ENCODE measurements at places on chromosomes 3 and 15.

- no peak for DNase-seq
Measured at GRCh38 chr3:176824811-176825210, 372.5 kb downstream of the TBL1XR1 start.

- no peak for DNase-seq
Measured at GRCh38 chr3:96996009-96996408, 181.6 kb downstream of the EPHA6 start.

DNA sequence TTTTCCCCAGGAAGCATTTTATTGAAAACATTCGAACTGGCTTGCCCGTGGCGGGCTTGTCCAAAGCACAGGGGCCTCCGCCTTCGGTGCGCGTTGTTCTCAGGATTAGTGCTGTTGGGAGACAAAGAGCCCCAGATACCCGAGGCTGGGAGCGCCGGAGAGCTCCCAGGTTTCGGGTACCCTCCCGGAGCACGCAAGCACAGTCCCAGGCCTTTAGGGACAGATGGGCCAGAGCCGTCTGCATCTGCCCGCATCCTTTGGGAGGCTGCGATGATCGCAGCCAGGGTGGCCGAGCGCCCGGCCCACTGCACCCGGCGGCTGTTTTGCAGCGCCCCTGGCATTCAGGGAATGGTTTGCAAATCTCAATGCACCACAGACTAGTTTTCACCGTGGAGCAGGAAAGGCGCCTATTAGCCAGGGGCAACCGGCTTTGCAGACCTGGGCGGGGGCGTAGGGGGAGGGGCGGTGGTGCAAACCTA lies 5.0 kb upstream of the FEZF2 start:
- DNase-seq = no peak

- no peak for DNase-seq
Measured at GRCh38 chr3:141860086-141860669, 16.3 kb upstream of the ATP1B3 start.

DNA sequence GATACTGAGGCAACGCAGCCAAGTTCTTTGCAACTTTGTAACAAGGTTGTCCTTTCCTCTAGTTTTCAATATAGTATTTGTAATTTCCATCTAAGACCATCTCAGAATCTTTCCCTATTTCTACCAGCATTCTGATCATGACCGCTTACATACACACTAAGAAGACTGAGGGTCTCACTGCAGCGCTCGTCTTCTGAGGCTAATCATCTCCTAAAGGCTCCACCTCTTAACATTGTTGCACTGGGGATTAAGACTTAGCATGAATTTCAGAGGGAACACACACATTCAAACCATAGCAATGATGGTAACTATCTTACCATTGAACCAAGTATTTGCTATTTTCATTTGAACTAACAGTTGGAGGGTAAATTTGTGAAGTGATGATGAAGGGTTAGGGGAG lies 463.3 kb upstream of the CCDC54 start:
- no peak for DNase-seq

GRCh38 chr15:96690733-96691132 lies 360.2 kb downstream of the NR2F2 start:
- no peak for DNase-seq

DNA sequence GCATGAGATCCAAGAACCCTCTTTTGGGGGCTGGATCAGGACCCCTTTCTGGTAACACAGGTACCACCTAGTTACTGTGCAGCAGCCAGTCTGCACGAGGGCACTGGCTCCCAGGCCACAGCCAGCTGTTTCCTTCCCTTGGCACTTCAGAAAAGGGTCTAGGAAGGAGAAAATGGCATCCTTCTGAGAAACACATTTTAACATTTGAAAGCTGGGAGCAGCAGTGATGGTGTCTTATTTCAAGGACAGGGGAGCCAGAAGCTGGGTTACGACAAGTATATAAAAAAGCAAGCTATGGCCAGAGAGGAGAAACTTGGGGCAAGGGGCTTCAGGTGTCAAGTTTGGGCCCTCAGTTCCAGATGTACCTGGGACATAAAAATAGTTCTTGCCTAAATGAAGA lies 282.8 kb downstream of the CTNNB1 start:
- no peak for DNase-seq

DNA sequence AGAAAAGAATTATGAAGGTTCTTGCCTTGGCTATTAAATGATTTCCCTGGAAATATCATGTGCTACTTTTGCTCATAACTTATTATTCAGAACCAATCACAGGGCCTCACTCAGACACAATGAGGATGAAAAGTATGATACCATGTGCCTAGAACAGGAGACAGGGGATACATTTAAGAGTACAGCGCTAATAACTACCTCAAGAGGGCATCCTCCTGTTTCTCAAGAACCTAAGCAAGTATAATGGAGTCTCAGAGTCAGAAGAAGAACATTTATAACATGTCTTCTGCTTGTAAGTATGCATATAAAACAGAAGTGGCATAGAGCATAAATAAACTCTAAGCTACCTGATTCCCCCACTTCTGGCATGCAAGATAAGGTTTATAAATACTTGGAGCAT lies 125.4 kb upstream of the MME start:
- DNase-seq = peak; percentile 40

DNA sequence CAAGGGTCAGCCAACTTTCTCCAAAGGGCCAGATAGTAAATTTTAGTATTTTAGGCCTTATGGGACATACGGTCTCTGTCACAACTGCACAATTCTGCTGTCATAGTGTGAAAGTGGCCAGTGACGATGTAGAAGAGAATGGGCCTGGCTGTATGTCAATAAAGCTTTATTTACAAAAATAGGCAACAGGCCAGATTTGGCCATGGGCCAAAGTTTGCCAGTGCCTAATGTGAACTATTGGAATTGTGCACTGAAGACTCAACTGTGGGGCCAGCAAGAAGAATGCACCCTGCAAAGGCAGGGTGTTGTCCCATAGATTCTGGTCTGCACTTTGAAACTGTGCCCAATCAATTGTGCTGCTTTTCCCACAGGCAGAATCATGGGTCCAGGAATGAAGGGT lies 69.4 kb upstream of the PRR23E start:
- no peak for DNase-seq

DNA sequence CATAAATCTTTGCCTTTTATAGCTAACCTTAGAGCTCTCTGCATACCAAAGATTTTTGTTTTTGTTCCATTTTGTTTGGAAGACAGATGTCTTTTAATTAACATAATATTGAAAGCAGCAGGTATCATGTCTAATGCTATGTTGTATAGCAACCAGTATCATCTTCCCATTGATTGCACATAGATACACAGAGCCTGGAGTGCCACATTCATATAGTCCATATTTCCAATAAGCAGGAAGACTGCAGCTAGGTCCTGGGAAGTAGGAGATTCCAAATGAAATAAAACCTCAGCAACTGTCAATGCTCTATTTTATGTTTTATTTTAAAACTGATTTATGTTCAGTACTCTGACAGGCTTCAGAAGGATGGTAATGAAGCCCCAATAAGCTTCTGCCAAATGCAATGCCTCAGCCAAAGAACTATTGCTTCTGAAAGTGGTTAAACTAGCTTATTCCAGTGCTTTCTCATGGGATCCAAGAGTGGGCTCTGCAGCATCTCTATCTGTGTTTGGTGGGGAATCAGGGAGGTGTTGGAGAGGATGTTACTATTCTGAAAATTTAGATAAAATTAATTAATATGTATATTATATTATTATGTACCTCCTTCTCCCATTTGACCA lies 6.5 kb upstream of the KCNMB2 start:
- DNase-seq = no peak

GRCh38 chr3:195165790-195166189 lies 105.2 kb downstream of the XXYLT1 start:
- DNase-seq = no peak

DNA sequence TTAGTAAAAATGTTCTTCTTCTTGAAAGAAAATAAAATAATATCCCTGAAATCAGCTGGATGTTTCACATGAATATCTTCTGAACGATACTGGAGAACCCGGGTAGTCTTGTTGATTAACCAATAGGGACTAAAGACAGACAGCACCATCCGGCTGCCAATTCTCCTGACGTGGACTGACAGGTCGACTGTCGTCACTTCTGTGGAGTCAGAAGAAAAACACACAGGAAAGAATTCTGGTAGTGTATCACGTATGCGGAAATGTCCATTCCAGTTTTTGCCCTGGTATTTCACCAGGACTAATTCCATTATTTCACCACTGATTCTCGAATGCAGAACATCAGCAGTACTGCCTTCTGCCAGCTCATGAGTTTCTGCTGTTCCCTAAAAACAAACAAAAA lies 144.6 kb downstream of the VPS13C start:
- no peak for DNase-seq

DNA sequence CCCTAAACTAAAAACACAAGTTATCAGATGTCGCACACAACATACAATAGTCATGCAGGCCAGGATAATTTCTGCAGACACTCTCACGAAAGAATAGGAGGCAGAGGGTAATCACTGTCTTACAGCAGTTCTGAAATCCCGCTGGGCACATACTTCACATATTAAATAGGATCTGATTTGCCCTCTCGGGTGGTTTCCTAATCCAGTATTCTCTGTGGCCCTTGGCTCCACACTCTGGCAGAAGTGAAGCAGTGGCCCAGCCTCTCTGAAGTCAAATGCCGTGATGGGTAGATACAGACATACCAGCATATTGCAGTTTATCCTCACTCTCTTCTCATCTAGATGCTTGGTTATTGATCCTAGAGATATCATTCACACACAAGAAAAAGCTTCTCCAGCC lies 19.0 kb downstream of the GADL1 start:
- no peak for DNase-seq

All from fibroblast of skin of left quadriceps (primary cell).